ENCODE measurements at places on chromosomes 12 and 14.

DNA sequence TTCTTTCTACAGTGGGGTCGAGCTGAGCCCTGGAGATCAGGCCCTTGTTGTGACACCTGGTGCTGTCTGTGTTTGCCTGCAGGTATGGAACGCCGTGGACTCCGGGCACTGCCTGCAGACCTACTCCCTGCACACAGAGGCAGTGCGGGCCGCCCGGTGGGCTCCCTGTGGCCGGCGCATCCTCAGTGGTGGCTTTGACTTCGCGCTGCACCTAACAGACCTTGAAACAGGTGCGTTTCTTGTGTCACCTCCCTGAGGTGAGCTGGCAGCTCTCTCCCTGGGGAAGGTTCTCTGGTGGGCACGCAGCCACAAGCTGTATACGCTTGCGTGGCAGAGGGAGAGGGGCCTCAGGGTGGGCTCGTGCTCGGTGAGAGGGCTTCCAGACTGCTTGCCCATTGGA, 119.3 kb downstream of the BEGAIN start:
- no peak for DNase-seq

GRCh38 chr12:66154776-66155175, 15.0 kb downstream of the TMBIM4 start:
- DNase-seq = no peak

GRCh38 chr14:65446159-65446558, 33.6 kb downstream of the FUT8 start:
- DNase-seq = no peak

DNA sequence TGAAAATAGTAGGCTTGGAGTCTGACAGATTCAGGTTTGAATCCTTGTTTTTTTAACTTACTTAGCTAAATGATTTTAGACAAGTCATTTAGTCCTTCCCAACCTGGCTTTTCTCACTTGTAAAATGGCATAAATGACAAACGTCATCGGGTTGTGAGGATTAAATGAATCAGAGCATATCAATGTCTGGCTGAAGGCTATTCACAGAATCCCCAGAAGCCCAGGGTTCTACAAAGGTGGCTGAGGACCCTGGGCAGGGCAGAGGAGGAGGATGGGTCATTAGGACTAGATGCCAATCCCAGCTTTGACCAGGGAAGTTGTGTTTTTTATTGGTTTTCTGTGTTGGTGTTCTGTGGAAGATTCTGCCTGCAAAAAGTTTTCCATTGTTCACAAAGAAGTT, 7.6 kb upstream of the PTPRB start:
- no peak for DNase-seq

GRCh38 chr12:674272-674781, 11.1 kb upstream of the NINJ2 start:
- peak; percentile 82 for DNase-seq

DNA sequence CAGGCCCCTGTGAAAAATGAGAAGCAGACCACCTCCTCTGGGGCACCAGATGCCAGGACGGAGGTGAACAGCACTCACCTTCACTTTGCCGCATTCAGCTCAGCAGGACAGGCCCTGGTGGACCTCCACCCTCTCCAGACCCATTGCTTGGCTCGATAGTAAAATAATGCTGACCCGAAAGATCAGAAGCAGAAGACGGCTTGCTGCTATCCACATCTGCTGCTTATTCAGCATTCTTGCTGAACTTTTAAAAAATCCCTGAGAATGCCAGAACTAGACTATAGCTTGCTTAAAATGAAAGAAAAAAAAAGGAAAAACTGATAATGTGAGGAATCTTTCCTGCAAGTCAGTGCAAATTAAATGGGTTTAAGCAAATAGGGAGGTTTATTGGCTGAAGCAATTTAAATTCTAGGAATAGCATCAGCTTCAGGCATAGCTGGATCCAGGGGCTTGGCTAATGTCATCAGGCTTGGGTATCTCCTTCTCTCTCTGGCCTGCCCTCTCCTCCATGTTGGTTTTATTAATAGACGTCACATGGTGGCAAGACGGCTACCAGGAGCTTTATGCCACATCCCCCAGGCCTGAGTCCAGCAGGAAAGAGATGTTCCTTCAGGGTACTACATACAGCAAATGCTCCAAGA, 137.9 kb downstream of the SCARB1 start:
- no peak for DNase-seq

- DNase-seq = peak; percentile 94
Observed at GRCh38 chr12:113358381-113359132, at the start of gene PLBD2. Gene PLBD2 (plus strand): TSS chr12:113358587. CDS start chr12:113358601, 14 bp downstream.

DNA sequence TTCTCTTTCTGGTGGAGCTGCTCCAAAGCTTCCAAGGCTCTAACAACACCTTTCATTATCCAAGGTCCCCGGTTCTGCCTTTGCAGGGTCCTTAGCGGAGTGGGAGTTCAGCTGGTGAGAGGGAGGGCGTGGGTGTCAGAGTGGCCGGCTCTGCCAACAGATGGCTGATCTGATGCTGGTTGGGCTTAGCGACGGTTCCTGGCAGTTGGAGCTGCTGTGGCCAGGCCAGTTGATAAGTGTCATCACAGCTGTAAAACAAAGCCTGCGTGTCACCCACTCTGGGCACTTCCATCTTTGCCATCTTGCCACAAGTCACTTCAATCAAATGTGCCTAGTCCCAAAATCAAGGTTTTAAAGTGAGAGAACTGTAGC, 36.3 kb downstream of the RIN3 start:
- DNase-seq = no peak

- no peak for DNase-seq
Observed at GRCh38 chr14:30908826-30909225, 34.5 kb downstream of the COCH start.

- DNase-seq = no peak
Observed at GRCh38 chr14:97350894-97351731, 553.9 kb downstream of the VRK1 start.

- DNase-seq = no peak
Observed at GRCh38 chr12:69405566-69405865, 46.0 kb downstream of the YEATS4 start.

DNA sequence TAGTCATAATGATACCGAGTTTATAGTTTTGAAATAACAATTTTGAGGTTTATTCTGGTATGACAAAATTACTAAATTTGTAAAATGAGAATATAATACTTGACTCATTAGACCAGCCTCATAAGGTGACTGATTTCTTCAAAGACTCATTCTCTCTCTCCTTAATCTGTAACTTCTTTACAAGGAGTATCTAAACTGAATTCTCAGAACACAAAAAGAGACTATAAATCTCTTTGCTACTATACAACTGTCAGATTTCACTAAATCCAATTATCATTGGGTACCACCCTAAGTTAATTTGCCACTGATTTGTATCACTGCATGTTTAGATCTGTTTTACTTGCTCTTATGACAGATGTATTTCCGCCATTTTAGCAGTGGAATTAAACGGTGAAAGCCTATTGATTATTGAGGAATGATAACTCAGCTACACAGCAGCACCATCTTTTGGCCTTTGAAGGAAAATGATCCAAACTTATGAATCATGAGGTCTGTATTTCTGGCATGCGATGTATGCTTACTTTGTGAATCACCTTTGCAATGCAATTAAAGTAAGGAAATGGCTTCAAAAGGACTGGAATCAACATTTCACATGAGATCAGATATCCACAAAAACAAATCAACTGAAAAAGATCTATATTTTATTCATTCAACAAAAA, 161.2 kb downstream of the RERGL start:
- no peak for DNase-seq

DNA sequence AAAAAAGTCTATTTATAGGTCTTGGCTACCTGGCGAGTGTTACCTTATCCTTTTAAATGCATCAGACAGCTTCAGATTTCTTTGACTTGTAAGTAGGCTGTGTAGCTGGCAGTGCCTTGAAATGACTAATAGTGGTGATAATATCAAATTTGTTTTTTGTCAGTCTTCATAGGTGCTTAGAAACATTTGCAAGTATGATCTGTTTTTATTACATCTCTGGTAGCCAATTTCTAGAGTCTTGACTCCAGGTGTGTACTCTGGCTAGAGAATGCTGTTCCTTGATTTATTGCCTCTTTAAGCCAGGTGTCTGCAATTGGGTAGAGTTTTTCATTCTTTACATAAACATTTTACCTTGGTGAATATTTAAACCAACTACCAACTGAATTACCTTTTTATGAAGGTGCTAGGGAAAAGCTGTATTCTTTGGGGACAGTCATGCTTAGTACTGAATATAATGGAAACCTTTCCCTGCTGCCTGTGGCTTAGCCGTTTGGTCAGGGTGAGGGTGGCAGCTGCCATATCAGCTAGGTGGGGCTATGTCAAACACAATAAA, 32.6 kb downstream of the MLXIP start:
- DNase-seq = no peak

DNA sequence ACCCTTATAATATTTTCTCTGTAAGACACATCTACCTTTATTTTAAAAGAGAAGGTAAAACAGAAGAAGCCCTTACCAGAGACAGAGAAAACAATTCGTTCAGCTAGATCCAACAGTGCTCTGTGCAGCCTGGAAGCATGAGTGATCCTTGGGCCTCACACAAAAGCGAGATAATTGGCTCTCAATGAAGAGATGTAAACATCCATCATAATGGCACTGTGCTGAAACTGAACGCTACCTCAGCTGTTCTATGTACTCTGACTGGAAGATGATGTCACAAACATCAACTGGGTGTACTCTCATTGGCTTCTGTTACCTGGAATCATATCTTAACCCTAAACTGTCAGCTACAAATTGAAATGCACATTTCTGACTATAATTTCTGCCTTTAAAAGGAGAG, at the start of gene MGAT4C:
Gene MGAT4C (minus strand): TSS at position 229 of the 400 bp plus-strand sequence.
- DNase-seq = no peak

DNA sequence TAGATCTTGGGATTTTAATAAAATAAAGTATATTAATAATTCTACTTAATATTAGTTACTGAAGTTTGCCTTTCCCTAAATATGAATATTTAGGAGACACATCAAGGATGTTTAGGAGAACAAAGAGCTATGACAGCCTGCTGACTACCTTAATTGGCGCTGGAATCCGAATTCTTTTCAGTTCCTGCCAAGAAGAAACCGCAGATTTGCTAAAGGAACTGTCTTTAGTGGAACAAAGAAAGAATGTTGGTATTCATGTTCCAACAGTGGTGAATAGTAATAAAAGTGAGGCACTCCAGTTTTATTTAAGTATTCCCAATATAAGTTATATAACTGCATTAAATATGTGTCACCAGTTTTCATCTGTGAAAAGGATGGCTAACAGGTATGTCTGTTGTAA, 54.5 kb downstream of the MIS18BP1 start:
- DNase-seq = no peak

- DNase-seq = no peak
Observed at GRCh38 chr12:109157986-109158385, 41.6 kb downstream of the ACACB start.

DNA sequence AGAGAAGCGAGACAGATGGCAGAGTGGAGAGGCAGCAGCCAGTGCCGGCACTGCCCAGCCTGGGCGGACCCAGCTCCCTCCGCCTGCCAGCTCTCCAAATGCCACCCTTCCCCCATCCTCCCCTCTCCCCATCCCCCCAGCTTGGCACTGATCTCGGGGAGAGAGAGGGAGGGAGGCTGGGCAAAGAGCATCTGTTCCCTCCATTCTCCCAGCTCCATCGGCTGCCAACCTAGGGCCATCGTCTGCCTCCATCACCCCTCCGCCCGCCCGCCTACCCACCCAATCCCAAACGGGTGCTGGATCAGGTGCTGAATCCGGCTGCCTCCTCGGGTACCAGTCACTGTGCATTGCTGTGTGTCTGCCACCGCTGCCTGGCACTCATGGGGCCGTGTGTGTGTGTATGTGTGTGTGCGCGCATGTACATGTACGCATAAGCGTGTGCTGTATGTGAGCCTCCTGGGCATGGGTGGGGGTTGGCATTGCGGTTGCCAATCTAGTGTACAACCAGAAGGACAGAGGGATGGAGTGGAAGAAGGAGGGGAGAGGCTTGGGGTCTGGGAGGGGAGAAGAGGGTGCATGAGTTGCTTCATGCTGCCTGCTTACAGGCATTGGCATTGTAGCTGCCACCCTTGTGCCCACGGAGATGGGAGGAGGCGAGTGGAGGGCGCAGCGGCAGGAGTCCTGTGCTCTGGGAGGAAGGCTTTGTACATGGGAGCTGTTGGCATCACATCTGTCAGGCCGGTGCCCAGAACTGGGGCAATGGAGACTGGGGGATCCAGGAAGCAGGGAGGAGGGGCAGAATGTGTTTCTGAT, 38.4 kb downstream of the ZFHX2 start:
- no peak for DNase-seq

GRCh38 chr14:60274448-60274847, 25.4 kb downstream of the PPM1A start:
- DNase-seq = no peak

All from activated T-cell treated with anti-CD3 and anti-CD28 coated beads, Interleukin-2, amount 50 U/mL, for 48 hours (primary cell).